ENCODE measurements at places on chromosomes 11 and 22.

- no peak for DNase-seq
Measured at GRCh38 chr11:12085371-12086251, 24.8 kb upstream of the MICAL2 start.

- DNase-seq, result peak; percentile 73
Measured at GRCh38 chr11:86800076-86800959, at the start of gene PRSS23. Gene PRSS23, plus strand, starts transcription at chr11:86800542. Its CDS starts 7,102 bp downstream, at chr11:86807644.

GRCh38 chr11:46639197-46639839, 22.0 kb downstream of the ATG13 start:
- no peak for DNase-seq

GRCh38 chr22:30742291-30743256, 47.9 kb downstream of the OSBP2 start:
- DNase-seq, result no peak

DNA sequence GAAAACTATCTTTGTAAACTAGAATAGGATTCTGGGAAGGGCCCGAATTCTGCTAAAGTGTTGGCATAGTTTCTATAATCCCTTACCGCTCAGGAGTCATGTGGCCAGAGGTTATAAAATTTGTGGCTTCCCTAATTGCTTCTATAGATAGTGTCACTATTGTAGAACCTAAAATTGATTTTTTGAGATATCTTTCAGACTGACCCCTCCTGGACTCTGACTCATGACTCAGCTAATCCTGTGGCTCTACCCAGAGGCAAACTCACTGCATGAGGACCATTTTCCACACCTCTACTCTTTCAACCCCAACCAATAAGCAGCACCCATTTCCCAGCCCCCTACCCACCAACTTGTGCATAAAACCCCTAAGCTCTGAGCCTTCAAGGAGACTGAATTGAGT, 61.8 kb upstream of the PRSS23 start:
- DNase-seq, result no peak

GRCh38 chr11:111045407-111045803, 200.1 kb upstream of the POU2AF2 start:
- no peak for DNase-seq

GRCh38 chr11:108224911-108225786, 2.3 kb downstream of the ATM start:
- no peak for DNase-seq

DNA sequence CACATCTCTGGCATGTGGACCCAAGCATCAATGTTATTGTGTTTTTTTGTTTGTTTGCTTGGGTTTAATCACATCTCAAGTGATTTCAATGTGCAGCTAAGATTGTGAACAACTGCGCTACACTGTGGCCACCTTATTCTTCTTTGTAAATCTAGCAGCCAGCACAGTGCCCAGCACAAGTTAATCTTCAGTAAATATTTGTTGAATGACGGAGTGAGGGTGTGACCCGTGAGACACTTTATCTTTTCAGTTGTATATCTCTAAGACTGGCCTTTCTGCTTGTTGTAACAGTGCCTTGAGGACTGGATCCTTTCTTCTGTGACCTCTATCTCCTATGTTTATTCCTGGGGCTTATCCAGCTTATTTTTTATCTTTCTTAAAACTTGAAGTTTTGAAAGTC, 21.4 kb upstream of the AMOTL1 start:
- no peak for DNase-seq

DNA sequence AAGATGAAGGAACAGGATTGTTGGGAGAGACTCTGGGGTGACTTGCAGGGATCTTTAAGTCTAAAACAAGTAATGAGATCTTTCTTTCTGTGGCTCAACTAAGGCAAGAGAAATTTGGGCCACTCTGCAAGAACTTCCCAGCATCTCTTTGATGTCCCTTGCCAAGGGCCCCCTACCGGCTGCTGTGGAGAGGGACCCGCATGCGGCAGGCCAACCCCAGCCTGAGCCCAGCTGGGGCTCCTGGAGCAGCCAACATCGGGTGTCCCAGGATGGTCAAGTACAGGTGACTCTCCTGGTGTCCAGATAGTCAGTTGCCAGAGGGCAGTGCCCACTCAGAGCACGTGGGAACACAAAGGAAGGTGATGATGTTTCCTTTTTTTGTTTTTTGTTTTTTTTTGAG, 363.2 kb downstream of the TBC1D22A start:
- peak; percentile 28 for DNase-seq

GRCh38 chr11:92601048-92601447, 368.4 kb upstream of the MTNR1B start:
- no peak for DNase-seq

DNA sequence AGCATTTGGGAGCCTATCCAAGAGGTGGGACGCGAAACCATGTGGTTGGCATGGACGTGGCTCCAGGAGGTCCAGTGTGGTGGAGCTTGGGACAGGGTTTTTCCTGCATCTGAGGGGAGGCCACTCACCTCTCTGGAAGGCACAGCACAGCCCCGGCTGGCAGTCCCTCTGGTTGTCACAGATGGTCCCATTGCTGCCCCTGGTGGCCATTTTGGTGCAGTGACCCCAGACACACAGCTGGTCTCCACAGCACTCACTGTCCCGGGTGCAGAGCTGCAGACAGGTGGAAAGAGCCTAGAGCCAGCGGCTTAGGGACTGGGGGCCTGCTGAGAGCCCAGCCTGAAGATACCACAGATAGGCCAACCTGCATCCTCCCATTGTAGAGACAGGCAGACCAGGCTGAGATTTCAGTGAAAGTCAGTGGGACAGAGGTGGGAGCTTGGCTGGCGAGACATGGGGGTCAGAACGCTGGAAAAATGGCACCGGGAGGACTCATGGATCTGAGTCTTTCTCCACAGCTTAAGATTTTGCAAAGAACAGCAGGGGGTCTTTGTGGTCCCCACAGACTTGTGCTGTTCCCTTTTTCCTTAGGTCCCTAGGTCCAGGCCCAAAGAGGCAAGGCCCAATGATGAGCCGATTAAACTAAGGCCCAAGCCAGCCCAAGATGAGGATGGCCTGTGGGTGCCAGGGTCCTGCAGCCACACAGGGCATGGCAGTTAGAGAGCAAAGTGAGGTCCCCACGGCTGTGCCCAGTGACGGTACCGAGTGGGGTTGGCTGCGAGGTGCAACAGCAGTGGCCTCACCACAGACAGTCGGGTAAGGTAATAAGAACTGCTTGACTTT, 41.4 kb downstream of the DKK3 start:
- peak; percentile 58 for DNase-seq

- peak; percentile 79 for DNase-seq
Measured at GRCh38 chr22:30426388-30427353, 1.1 kb downstream of the MTFP1 start.

GRCh38 chr11:68340003-68340767, 27.8 kb downstream of the LRP5 start:
- no peak for DNase-seq

DNA sequence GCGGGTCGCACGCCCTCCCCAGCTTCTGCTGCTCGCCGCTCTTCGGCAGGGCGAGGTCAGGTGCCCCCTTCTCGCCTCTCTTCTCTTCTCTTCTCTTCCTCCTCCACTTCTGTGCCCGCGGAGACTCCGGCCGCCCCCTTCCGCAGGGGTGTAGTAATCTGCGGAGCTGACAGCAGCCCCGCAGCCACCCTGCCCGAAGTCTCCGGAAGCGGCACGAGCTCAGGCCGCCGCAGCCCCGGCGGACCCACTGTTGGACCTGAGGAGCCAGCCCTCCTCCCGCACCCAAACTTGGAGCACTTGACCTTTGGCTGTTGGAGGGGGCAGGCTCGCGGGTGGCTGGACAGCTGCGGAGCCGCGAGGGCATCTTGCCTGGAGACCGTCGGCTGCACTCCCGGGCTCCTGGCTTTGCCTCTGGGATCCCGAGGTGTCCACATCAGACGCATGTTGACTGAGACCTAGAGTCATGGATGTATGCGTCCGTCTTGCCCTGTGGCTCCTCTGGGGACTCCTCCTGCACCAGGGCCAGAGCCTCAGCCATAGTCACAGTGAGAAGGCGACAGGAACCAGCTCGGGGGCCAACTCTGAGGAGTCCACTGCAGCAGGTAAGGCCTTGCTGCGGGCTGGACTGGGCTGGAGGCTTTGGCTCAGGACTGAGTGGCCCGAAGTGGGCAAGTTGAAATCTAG, 486 bp downstream of the STIM1 start:
- peak; percentile 34 for DNase-seq

DNA sequence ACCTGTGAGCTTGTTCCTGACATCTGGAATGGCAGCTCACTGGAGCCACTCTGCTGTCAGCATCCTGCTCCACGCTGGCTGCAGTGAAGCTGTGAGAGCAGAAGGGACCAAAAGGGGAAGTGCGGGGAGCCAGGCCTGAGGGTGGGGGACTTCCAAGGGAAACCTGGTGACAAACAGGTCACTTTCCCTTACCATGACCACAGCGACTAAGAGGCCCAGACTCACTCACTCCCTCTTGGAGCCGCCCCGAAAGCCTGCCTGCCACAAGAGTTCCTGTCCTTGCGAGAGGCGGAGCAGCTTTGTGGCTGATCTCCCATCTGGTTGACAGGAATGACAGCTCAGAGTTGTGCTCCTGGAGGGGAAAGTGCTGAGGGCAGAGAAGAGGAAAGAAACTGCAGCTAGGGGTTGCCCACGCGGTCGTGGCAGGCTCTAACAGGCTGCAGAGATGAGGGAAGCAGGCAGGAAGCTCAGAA, 183.8 kb upstream of the NTM start:
- DNase-seq, result no peak

DNA sequence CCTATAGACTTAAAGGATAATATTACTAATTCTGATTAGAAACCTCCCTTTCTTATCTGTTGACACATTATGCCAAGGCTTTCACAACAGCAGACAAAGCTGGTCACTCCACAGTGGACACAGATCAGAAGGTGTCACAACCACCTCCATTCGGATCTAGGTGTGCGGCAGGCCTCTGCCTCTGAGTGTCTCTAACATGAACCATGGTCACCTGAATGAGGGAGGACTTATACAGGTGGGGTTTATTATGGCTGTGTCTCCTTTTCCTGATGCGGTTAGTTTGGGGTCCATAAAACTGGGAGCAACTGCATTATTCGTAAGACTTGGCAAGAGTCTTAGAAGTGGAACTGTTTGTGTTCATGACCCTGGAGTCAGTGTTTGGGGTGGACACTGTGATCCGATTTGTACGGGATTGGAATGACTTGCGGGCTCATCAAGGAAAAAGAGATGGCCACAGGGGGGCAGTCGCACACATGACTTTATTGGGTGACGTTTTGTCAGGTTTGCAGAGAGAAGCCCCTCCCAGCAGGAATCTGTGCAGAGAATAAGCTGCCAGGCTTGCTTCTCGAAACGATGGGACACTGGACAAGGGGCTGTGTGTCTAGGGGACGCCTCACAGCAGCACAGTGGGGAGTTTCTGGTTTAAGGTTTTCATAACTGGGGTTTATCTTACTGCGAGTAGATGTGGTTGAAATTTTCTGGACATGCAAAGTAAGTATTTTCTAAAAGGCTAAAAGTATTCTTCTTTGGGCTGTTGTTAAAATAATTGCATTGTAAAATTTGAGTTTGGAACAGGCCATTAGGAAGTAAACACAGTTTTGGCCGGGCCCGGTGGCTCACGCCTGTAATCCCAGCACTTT, 90.6 kb downstream of the GAB4 start:
- peak; percentile 62 for DNase-seq

DNA sequence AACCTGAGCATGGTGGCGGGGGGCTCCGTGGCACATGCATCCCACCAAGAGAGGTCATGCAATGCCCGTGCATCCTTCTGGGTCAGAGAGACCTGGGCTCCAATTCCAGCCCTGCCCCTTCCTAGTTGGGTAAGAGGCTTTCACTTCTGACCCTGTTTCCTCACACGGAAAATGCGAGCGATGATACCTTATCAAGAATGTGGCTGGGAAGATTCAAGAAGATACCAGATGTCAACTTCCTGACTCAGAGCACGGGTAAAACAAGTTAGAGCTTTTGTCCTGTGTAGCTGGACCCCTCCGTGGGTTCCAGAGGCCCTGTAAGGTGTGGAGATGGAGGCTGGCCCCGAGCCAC, 8.7 kb upstream of the DGKZ start:
- DNase-seq, result no peak

GRCh38 chr22:47586038-47586437, 823.6 kb downstream of the TBC1D22A start:
- DNase-seq, result no peak

- DNase-seq, result peak; percentile 4
Measured at GRCh38 chr11:34439610-34440198, 970 bp downstream of the CAT start.

- DNase-seq, result no peak
Measured at GRCh38 chr11:62574363-62575071, 826 bp upstream of the EEF1G start.

- DNase-seq, result no peak
Measured at GRCh38 chr11:17609291-17610084, 62.4 kb downstream of the OTOG start.

GRCh38 chr11:120326845-120327281, 1.8 kb downstream of the TLCD5 start:
- DNase-seq, result no peak

GRCh38 chr11:68118706-68119448, 2.3 kb downstream of the CHKA start:
- DNase-seq, result no peak

- DNase-seq, result no peak
Measured at GRCh38 chr11:70528794-70529580, 130.7 kb downstream of the CTTN start.

- DNase-seq, result no peak
Measured at GRCh38 chr22:45136594-45136993, 27.1 kb upstream of the NUP50 start.

DNA sequence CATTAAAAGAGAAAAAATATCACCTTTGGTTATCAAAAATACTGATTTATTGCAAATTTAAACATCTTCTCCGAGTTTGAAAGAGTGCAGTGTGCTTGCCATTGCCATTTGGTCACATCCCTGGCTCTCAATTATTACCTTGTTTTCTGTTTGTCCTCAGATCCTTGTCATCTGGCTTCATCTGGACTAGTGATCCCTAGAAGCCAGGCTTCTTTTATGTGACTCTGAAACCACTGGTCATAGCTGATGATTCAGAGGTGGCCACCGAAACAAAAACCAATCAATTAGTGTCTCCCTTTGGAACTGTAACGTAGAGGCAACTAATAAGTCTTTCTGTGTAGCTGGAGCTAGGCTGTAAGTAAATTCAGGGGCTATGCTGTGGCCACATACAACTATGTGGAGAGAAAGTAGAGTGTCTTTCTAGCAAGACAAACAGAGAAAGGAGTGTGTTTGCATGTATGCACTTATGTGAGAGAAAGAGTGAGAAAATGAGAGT, 237.9 kb downstream of the LUZP2 start:
- DNase-seq, result no peak
